ENCODE measurements at places on chromosomes 4 and X. TPM values are rescaled to one million over a fixed set of nuclear protein-coding genes. Genes with fewer than 3 reads are reported as not detected.
A peak's percentile ranks its signal among the peaks of the same experiment; 100 is the strongest.

GRCh38 chrX:80511969-80512760 is 91.9 kb downstream of the TENT5D start:
- H3K27me3 ChIP-seq = no peaks in the 10 kb centered on the region
- DNase-seq = no peak
- H3K27ac ChIP-seq = no peak overlapping the region

DNA sequence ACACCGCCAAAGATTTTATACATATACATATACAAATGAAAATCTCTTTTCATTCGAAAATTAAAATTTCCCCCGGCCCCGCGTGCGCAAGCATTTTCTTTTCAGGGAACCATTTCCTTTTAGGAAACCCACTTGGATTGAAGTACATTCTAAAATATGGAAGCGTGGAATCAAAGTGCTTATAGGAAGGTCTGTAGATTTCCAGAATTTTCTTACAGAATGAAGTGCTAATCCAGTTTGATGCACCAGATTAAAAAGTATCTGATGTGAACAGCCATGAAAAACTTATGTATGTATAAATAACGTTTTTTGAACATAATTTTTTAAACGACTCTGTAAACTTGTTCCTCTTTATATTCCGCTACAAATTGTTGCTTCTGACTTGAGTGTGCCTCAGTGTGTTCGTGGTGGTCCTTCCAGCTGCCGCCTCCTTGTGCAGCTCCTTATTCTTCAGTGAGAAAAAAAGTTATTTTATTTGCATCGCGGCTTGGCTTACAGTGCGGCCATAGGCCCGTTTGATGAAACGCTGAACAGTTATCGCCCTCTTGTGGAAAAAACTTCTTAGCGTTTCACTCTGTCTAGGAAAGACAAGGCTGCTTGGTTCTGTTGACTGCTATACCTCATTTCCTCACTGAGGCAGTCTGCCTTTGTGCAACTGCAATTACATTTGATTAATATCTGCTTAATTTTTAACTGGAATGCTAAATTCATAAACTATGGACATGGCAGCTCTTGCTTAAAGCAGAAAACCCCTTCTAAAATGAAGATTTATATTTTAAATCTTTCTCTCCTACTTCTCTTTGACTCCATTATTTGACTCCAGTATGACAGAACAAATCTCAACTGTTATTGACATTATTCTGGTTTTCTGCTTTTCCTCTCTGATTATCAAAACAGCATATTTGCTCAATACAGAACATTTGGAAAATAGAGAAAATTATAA is 4.7 kb upstream of the NKX6-1 start:
- H3K4me1 ChIP-seq = peaks cover 1% of the 10 kb centered on the region
- H3K27ac ChIP-seq = no peak overlapping the region
- no peak overlapping the region for H3K4me3 ChIP-seq
- DNase-seq = peak; percentile 95

DNA sequence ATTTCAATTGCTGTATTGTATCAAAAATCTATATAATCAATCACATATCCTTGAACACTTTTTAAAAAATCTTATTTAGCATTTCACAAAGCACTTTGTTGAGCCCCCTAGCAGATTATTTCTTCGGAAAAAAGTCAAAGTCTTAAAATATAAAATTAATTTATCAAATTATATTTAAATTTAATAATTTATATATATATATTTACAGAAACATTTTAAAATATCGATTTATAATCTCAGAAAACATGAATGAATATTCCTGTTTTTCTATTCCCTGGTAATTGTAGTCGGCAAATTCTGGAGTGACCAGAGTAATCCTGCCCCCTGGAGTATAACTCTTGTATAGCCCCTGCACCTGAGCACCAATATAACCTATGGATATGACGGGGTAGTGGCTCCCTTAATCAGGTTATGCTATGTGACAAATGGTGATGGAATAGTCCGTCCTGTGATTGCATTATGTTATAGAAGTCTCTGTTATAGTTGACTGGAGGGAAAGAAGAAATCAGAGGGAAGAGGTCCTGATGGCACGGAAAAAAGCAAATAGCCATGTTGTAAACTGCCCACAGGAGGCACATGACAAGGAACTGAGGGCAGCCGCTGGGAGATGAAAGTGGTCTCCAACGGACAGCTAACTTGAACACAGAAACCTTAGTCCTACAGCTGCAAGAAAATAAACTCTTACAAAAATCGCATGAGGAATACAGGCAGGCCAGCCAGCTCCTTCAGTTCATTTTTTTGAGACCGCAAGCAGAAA is 1092.3 kb downstream of the ARAP2 start:
- H3K4me1 ChIP-seq = no peaks in the 10 kb centered on the region
- H3K27ac ChIP-seq = no peak overlapping the region
- DNase-seq = no peak
- H3K36me3 ChIP-seq = no peaks in the 10 kb centered on the region
- H3K27me3 ChIP-seq = no peaks in the 10 kb centered on the region
- no peak overlapping the region for H3K4me3 ChIP-seq

DNA sequence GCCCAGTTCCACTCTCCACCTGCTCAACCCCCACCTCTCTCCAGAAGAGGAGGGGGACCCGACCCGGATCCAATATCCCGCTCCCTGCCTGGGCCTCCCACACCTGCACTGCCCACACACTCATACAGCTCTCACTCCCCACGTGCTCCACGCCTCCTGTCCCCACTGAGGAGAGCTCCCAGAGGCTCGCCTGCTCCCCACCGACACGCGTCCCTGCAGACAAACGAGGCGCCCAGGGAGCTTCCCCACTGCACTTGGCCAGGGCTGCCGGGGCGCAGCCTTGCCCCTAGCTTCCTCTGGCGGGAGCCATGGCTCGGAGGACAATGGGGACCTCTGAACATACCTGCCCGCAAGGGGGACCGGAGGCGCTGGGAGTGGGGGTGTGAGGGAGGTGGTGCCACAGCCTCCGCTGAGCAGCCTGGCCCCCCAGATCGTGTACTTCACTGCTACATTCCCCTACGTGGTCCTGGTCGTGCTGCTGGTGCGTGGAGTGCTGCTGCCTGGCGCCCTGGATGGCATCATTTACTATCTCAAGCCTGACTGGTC is 5.0 kb downstream of the SLC6A8 start:
- no peaks in the 10 kb centered on the region for H3K27me3 ChIP-seq
- no peaks in the 10 kb centered on the region for H3K4me1 ChIP-seq
- H3K36me3 ChIP-seq = no peaks in the 10 kb centered on the region
- H3K27ac ChIP-seq = no peak overlapping the region
- H3K4me3 ChIP-seq = no peak overlapping the region
- DNase-seq = peak; percentile 48

GRCh38 chr4:10687526-10687925 is 3.0 kb upstream of the CLNK start:
- DNase-seq = no peak
- H3K27ac ChIP-seq = no peak overlapping the region
- H3K4me3 ChIP-seq = no peak overlapping the region
- H3K4me1 ChIP-seq = no peaks in the 10 kb centered on the region

- H3K4me1 ChIP-seq = no peaks in the 10 kb centered on the region
- DNase-seq = no peak
- H3K4me3 ChIP-seq = no peak overlapping the region
- H3K27ac ChIP-seq = no peak overlapping the region
- H3K27me3 ChIP-seq = peaks cover 2% of the 10 kb centered on the region
Measured at GRCh38 chr4:123547216-123548165, 150.9 kb downstream of the SPRY1 start.

The MSX1 gene
- 2.9 TPM for total RNA-seq

The PAGE4 gene
- not detected for total RNA-seq

The USP17L28 gene
- not detected for total RNA-seq

The GLOD5 gene
- not detected for total RNA-seq

GRCh38 chr4:97778174-97778573 is 365.1 kb downstream of the STPG2 start:
- H3K4me3 ChIP-seq = no peak overlapping the region
- H3K27ac ChIP-seq = no peak overlapping the region
- DNase-seq = no peak
- no peaks in the 10 kb centered on the region for H3K36me3 ChIP-seq

The CT45A3 gene
- not detected for total RNA-seq

DNA sequence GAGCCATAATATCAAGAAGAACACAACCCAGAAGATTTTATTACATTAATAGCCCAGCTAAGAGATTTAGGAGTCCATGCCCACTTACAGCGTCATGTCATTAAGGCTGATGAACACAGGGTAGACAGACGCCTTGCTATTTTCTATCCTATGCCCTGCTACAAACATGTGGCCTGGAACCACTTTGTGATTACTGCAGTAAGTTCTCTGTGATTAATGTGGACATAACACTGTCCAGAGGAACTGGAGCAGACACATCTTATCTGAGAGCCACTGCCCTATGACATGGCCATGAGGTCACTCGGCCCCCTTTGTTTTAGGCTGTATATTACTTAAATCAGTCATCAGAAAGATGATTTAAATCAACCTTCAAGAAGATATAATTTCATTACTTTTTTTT is 211.7 kb downstream of the MAML3 start:
- H3K27me3 ChIP-seq = peaks cover 8% of the 10 kb centered on the region
- DNase-seq = no peak
- H3K36me3 ChIP-seq = no peaks in the 10 kb centered on the region
- H3K4me1 ChIP-seq = peaks cover 7% of the 10 kb centered on the region
- no peak overlapping the region for H3K4me3 ChIP-seq
- no peak overlapping the region for H3K27ac ChIP-seq

The AMBN gene
- total RNA-seq = not detected

The FGA gene
- not detected for total RNA-seq

DNA sequence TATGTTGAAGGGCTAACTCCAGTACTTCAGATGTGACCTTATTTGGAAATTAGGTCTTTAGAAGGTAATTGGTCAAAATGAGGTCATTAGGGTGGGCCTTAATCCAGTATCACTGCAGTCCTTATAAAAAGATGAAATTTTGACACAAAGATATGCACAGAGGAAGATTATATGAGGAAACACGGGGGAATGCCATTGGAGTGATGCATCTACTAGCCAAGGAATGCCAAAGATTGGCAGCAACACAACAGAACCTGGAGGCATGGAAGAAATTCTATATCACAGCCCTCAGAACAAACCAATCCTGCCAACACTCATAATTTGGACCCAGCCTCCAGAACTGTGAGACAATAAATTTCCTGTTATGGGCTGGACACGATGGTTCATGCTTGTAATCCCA is 17.6 kb downstream of the TRIM61 start:
- peak overlapping the region; percentile 28 for H3K27ac ChIP-seq
- no peak overlapping the region for H3K4me3 ChIP-seq
- H3K27me3 ChIP-seq = no peaks in the 10 kb centered on the region
- no peak for DNase-seq
- H3K36me3 ChIP-seq = no peaks in the 10 kb centered on the region

- H3K27me3 ChIP-seq = no peaks in the 10 kb centered on the region
- H3K4me1 ChIP-seq = no peaks in the 10 kb centered on the region
- DNase-seq = no peak
- no peak overlapping the region for H3K4me3 ChIP-seq
- no peak overlapping the region for H3K27ac ChIP-seq
Measured at GRCh38 chr4:35695003-35695402, 549.3 kb downstream of the ARAP2 start.

DNA sequence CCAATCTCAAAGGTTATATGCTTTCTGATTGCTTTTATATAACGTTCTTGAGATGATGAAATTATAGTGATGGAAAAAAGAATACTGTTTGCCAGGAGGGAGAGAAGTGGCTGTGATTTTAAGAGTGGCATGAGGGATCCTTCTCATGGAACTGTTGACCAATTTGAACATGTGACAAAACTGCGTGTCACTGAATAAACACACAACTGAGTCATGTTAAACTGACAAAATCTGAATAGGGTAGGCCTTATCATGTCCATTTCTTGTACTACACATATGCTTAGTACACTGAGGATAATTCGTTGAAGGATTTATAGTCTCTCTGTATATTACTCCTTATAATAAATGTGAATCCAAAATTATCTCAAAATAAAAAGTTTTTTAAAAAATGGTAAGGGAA is 22.2 kb upstream of the HSPA4L start:
- H3K27me3 ChIP-seq = no peaks in the 10 kb centered on the region
- no peaks in the 10 kb centered on the region for H3K36me3 ChIP-seq
- H3K27ac ChIP-seq = no peak overlapping the region

GRCh38 chrX:9282325-9282724 is 182.5 kb upstream of the TBL1X start:
- no peak overlapping the region for H3K4me3 ChIP-seq
- H3K27me3 ChIP-seq = no peaks in the 10 kb centered on the region
- no peaks in the 10 kb centered on the region for H3K36me3 ChIP-seq
- no peak for DNase-seq
- no peak overlapping the region for H3K27ac ChIP-seq

- no peaks in the 10 kb centered on the region for H3K4me1 ChIP-seq
- no peak overlapping the region for H3K27ac ChIP-seq
- H3K4me3 ChIP-seq = no peak overlapping the region
- peak; percentile 58 for DNase-seq
- no peaks in the 10 kb centered on the region for H3K27me3 ChIP-seq
Measured at GRCh38 chr4:109611045-109611646, 51.1 kb downstream of the MCUB start.

The TCEAL7 gene
- 6.5 TPM for total RNA-seq

GRCh38 chrX:46599051-46599560 is 25.5 kb downstream of the CHST7 start:
- no peak overlapping the region for H3K4me3 ChIP-seq
- no peak overlapping the region for H3K27ac ChIP-seq
- H3K27me3 ChIP-seq = peaks cover 6% of the 10 kb centered on the region
- no peaks in the 10 kb centered on the region for H3K4me1 ChIP-seq
- H3K36me3 ChIP-seq = peaks cover 4% of the 10 kb centered on the region

DNA sequence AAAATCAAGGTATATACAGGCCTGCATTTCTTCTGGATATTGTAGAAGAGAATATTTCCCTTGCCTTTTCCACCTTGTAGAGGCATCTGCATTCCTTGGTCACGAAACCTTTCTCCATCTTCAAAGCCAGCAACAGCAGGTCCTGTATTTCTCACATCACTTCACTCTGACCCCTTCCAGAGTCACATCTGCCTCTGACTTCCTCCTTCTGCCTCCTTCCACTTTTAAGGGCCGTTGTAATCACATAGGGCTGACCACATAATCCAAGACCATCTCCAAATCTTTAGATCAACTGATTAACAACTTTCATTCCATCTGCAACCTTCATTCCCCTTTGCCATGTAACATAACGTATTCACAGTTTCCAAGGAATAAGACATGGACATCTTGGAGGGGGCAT is 38.3 kb upstream of the NDP start:
- H3K27me3 ChIP-seq = no peaks in the 10 kb centered on the region
- no peak for DNase-seq
- H3K4me1 ChIP-seq = peaks cover 21% of the 10 kb centered on the region
- H3K4me3 ChIP-seq = no peak overlapping the region
- no peak overlapping the region for H3K27ac ChIP-seq

- H3K27ac ChIP-seq = peak overlapping the region; percentile 17
- no peak overlapping the region for H3K4me3 ChIP-seq
- DNase-seq = no peak
- no peaks in the 10 kb centered on the region for H3K27me3 ChIP-seq
- peaks cover 12% of the 10 kb centered on the region for H3K4me1 ChIP-seq
Measured at GRCh38 chr4:84948056-84948455, 18.4 kb downstream of the WDFY3 start.

The VCX3A gene
- not detected for total RNA-seq

The ADH1A gene
- total RNA-seq = not detected

GRCh38 chr4:184331268-184331995 is 113.8 kb upstream of the ENPP6 start:
- H3K27me3 ChIP-seq = no peaks in the 10 kb centered on the region
- peaks cover 5% of the 10 kb centered on the region for H3K4me1 ChIP-seq
- H3K27ac ChIP-seq = no peak overlapping the region
- H3K36me3 ChIP-seq = no peaks in the 10 kb centered on the region
- no peak for DNase-seq
- H3K4me3 ChIP-seq = no peak overlapping the region

Measured in osteoblast (primary cell).